ENCODE measurements at places on chromosomes 7 and 10.

GRCh38 chr7:118232837-118233236 is 8.3 kb downstream of the ANKRD7 start:
- DNase-seq = no peak

DNA sequence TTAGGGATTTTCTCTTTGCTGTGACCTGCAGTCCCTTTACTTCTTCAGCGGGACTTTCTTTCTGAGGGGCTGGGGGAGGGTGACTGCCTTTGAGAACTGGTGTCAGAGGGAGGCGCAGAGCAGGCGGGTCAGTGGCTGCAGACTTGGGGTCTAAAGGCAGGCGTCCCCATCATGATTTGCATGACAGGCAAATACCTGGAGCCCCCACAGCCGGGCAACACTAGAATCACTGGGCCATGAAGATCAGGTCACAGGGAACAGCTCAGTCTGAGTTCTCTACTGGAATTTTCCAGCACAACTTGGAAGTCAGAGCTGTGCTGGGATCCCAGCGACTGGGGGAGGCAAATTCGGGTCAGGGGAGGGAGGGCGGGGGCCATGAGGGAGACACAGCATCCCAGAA is 29.2 kb upstream of the PITRM1 start:
- DNase-seq = no peak

GRCh38 chr7:17951742-17952254 is 11.5 kb upstream of the SNX13 start:
- no peak for DNase-seq

DNA sequence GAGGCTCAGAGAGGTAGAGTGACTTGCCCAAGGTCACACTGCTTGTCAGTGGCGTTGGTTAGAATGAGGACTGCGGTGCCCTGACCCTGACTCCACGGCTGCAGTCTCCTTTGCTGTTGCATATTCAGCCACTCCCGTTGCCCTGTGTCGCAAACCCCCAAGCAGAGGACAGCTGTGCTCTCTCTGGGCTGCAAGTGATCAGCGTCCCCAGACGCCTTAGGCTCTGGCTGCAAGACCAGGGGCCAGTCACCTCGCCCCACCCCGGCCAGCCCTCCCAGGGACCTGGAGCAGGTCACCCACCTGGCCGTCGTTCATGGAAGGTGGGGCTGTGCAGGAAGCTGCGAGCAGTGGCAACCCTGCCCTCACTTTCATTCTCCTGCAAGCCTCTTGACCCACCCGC is 51.7 kb upstream of the NANOS1 start:
- no peak for DNase-seq

DNA sequence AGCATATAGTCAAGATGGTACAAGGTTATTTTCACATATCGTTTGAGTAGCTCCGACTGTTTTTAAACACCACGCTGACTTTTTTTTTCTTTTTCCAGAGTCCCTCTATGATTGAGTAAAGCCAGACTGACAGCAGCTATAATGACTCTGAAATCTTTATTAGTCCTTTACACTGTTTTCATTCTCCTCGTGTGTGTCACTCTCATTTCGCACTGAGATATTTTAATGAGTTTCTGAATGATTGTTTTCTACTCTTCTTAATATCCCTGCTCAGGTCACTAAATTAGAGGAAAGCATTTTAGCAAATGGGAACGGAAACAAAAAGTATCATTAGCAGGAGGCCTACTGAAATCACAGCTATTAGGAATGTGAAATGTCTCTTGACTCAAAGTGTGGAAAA is 162.3 kb upstream of the MTPN start:
- no peak for DNase-seq

DNA sequence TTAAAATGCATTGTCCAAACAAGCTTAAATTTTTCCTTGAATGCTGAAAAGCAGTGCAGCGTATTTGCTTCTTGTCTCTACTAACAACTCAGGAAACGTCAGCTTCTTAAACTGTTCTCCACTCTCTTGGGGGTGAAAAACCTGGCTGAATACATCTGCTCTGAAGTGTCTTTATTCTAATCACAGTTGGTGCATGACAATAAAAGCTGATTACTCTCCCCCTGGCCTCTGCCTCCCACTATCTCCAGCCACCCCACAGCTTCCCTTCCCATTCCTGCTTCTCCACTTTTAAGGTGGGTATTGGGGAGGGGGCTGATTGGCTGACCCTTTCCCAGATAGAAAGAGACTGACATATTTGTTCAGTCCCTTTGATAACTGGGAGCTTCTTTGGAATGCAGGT is 456.0 kb downstream of the SORCS1 start:
- no peak for DNase-seq

- no peak for DNase-seq
Measured at GRCh38 chr7:66913118-66914037, 7.6 kb upstream of the TMEM248 start.

GRCh38 chr7:55436457-55436856 is 71.3 kb downstream of the LANCL2 start:
- DNase-seq = no peak

DNA sequence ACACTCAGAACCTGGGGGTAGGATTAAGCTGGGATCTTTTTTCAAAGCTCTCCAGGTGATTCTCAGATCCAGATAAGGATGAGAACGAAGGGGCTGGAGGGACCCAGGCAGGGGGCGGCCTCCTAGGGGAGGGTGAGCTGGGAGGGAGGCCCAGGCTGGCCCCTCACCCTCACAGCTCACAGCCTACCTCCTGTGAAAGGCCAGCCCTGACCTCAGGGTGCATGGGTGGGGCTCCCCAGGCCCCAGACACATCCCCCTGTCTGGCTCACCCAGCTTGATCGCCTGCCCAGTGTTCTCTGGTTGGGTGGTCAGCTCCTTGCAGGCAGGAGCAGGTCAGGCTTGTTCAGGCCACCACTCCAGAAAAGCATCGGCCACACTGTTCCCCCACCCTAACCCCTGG is 24.3 kb downstream of the CTBP2 start:
- no peak for DNase-seq

GRCh38 chr7:1085910-1086421 is 1.9 kb upstream of the GPER1 start:
- DNase-seq = no peak

Data from activated CD4-positive, alpha-beta T cell treated with anti-CD3 and anti-CD28 coated beads, Interleukin-2, amount 50 U/mL, for 4 hours (primary cell).